ENCODE measurements at places on chromosomes 7 and 10. TPM values are rescaled to one million over a fixed set of nuclear protein-coding genes. Genes with fewer than 3 reads are reported as not detected.
A peak's percentile ranks its signal among the peaks of the same experiment; 100 is the strongest.

ZRANB1 gene
- 22.2 TPM for total RNA-seq

NKX2-3 gene
- total RNA-seq: not detected

PDZD8 gene
- 11.0 TPM for total RNA-seq

TMEM176A gene
- total RNA-seq: not detected

ADK gene
- 29.2 TPM for total RNA-seq

ITPRID1 gene
- total RNA-seq: 0.39 TPM

NANOS1 gene
- 4.7 TPM for total RNA-seq

ELFN1 gene
- total RNA-seq: 0.37 TPM

TEX36 gene
- total RNA-seq: not detected

ADCYAP1R1 gene
- 0.17 TPM for total RNA-seq

FFAR4 gene
- total RNA-seq: not detected

PNLIPRP3 gene
- not detected for total RNA-seq

CYP2W1 gene
- not detected for total RNA-seq

SHTN1 gene
- 6.3 TPM for total RNA-seq

WEE2 gene
- total RNA-seq: not detected

WDR86 gene
- total RNA-seq: not detected

DLX6 gene
- total RNA-seq: 5.3 TPM

DNA sequence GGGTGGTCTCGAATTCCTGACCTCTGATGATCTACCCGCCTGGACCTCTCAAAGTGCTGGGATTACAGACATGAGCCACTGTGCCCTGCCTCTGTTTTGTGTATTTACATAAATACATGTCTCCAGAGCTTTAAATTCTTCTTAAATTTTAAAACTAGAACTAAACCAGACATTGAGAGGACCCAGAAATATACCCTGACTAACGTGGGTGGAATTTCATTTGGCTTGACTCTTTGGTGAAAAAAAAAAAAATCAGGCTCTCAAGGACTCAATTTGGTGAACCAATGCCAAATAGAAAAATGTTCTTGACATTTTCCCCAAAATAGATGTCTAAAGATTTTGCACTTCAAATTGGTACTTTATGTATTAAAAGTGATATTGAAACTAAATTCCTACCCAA is 16.6 kb upstream of the FAS start:
- DNase-seq: no peak

DNA sequence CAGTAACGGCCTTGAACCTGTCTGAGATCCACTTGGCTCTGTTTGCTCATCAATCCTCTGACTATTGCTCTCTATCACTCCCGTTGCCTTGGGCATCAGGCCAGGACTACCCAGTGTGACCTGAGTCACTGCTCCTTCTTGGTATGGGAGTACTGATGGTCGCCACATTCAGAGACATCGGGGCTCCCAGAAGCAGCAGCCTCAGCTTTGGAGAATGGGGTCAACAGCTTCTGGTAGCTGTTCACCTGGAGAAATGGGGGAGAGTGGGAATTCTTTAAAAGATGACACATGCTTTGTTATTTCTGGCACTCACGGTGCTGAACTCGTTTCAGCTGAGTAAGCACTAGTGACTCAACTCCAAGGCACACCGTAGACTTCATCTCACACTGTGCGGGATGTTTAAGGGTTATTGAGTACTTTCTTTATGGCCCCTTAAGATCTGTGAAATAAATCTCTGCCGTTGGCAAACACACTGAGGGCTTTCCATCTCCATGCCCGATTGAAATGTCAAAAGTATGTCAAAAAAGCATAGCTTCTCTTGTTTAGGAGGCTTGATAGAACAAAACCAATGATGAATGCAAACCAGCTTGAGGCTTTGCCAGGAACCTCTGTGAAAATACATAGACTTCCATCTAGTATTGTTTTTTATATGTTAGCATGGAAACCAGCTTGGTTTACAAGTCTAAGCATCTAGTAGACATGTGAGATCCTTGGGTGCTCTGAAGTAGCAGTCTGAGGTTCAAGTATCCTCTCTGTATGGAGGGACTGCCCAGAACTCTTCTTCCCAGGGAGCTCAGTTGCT is 333.1 kb downstream of the CXCL12 start:
- peak; percentile 16 for DNase-seq

DNA sequence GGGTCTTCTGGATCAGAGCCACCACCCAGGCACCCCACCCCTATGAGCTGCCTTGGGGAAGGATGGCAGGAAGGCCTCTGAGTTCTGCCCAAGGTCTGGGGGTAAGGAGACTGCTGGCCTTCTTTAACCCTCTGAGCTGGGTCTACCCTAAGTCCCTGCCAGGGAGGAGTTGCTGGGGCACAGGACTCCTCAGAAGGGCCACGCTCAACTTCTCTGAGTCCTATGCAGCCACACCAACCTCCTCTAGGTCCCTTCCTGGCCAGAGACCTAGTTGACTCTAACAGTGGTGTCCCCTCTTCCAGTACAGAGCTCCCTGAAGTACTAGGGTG is 2.6 kb upstream of the NEURL1 start:
- DNase-seq: no peak

GRCh38 chr10:127354255-127354654 is 157.9 kb upstream of the INSYN2A start:
- no peak for DNase-seq

- no peak for DNase-seq
Observed at GRCh38 chr7:16954321-16954720, 72.5 kb upstream of the AGR3 start.

DNA sequence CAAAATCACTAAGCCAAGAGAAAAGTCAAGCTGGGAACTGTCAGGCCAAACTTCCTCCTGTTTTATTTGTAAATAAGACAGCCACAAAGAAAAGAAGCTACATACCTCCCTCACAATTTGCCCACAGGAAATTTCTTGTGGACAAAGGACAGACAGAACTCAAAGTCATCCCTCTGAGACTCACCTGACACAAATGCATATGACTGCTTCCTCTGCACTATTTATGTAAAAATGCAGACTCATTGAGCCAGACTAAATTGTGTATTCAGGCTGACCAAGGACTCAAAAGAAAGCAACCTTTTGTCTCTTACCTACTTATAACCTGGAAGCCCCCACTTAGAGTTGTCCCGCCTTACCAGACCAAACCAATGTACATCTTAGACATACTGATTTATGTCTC is 11.8 kb downstream of the TOMM7 start:
- no peak for DNase-seq

DNA sequence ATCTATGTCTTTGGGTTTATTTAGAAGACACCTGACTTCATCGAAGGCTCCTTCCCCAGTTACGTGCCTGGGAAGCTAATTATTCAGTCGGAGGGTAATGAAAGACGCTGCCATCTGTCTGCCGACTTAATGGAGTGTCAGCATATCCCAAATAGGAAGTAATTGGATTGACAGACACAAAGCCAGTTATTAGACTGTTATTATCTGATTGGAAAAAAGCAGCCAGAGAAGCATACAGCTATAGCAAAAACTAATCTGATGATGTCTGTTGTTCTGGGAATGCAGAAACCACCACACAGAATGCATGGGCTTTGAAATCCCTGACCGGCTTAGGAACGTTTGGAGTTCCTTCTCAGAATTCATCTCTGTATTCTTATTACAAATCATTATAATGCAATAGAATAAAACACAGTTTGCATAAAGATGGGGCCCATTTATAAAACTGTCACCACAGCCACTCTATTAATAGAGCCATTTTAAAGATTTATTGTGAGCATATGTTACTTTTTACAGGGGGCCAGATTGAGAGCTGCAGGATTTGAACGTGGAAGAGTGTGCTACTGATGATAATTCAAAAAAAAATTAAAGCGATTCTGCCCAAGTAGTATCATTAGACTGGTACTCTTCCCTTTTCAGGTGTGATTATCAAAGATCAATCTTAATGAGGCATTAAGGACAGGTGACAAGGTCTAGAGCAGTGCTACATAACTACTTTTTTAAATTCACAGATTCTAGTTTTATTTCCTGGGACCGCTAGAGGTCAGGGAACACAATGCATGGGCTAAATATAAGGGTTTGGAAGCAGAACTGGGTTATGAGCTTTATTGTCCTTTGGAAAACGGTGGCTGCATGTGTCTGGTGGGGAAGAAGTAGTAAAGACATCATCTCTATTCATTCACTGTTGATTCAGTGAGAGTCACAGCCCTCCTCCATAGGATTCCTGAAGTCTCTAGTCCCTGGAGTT is 330.1 kb upstream of the LRGUK start:
- no peak for DNase-seq

DNA sequence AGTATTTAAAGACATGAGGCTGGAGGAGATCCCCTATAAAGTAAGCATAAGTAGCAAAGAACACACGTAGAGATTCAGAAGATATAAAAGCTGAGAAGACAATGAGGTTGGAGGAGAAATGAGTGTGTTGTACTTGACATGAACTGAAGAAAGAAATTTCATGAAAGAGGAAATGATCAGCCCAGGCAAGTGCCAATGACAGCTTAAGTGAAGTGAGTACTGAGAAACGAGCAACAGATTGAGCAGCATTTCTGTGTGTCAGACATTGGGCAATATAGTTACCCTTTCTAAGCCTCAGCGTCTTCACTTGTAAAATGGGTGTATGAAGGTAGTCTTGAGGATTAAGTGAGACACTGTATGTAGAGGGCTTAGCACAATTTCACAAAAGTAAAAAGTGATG is 4.8 kb upstream of the LIPA start:
- DNase-seq: no peak

- peak; percentile 68 for DNase-seq
Observed at GRCh38 chr7:26078437-26079336, 73.3 kb upstream of the NFE2L3 start.

- no peak for DNase-seq
Observed at GRCh38 chr10:28343252-28343651, 40.4 kb upstream of the MPP7 start.

DNA sequence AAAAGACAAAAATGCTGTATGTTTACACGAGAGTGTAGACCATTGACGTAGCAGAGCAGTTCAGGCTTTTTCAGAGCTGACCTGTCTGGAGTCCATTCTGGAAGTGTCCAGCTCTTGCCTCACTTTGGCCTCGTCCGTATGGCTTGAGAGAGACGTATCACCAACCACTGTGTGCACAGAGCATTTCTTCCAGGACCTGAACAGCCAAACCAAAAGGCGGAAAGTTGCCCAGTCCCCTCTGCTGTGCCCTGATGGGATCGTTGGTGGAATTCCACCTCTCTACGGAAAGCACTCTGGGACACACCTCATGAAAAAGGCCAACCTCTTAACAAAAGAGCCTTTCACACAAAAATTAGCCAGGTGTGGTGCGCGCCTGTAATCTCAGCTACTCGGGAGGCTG is 184.7 kb upstream of the SH2B2 start:
- DNase-seq: no peak

- DNase-seq: no peak
Observed at GRCh38 chr7:15620491-15621185, 58.8 kb upstream of the AGMO start.

GRCh38 chr10:127971963-127972615 is 65.2 kb downstream of the PTPRE start:
- DNase-seq: no peak

GRCh38 chr7:139094596-139094995 is 14.9 kb downstream of the ZC3HAV1 start:
- no peak for DNase-seq

DNA sequence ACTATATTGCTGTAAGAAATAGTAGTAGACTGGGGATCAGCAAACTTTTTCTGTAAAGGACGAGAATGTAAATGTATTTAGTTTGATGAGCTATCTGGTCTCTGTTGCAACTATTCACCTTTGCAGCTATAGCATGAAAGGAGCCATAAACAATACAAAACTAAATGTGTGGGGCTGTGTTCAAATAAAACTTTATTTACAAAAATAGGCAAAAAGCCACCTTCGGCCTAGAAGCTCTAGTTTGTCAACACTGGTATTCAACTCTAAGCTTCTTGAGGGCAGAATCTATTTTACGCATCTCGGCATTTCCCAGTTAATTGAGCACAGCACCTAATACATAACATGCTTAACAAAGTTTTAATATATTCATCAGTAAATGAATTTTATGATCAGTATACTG is 181.4 kb downstream of the SEMA3E start:
- DNase-seq: no peak

- DNase-seq: no peak
Observed at GRCh38 chr10:115093776-115094408, 727 bp downstream of the ATRNL1 start.

DNA sequence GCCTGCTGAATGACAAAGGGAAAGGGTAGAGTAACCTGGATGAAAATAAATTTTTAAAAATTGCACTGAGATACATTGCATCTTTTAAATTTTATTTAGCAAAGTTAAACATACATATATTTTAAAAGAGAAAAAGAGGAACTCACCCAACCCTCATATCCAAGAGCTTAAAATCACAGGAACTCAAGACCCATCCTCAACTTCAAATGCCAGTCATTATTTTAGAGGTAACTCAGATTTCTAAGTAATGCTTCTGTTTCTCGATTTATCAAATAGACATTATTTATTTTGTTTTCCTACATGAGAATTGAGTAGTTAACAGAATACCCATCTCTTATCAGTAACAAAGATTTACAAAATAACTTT is 32.4 kb upstream of the KMT2E start:
- no peak for DNase-seq

GRCh38 chr10:10259013-10259412 is 758.7 kb upstream of the CELF2 start:
- DNase-seq: no peak

- peak; percentile 94 for DNase-seq
Observed at GRCh38 chr10:14074062-14074884, 256.5 kb downstream of the FRMD4A start.

GRCh38 chr10:49131507-49132361 is 2.1 kb downstream of the FAM170B start:
- DNase-seq: no peak

GRCh38 chr7:94411188-94411466 is 16.4 kb downstream of the COL1A2 start:
- DNase-seq: no peak

DNA sequence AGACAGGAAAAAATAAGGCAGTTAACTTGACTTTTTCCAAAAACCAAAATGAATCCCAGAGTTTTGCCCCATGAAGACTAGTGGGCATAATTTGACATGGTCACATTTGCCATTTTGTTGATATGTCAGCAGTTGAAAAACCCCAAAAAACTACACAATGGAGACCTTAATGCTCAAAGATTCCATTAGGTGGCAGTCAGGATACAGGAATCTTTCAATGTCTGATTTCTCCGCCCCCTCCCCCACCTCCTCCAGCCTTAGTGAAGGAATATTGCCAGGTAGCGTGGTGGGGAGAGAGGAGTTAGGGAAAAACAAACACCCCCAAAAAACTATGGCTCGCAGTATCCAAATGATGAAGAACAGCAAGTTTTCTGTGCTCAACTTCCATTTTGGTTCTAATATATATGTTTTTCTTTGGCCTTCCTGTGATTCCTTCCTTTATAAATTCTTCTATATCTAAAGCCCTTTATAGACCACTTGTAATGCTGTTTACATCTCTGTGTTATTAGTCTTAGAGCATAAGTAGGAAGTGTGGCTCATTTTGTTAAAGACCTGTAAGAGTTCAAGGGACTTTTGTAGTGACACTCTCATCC is 6.7 kb upstream of the SMNDC1 start:
- DNase-seq: peak; percentile 60

DNA sequence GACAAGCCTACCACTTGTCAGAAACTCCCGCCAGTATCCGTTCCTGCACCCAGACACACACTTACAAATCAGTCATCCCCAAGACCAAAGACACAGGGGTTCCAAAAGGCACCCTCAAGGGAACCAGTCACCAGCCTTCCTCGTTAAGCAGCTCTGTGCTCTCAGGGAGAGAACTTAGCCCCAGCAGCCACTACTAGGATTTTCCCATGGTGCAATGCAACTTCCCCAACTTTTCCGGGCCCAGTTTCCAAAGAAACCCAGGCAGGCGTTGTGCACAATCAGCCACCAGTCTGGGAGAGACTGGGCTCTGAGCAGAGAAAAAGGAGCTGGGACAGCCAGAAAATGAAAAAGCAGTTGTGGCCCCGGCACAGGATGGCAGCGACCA is 1.2 kb downstream of the DLG5 start:
- DNase-seq: no peak

GRCh38 chr10:102106998-102107397 is 13.2 kb downstream of the LDB1 start:
- peak; percentile 3 for DNase-seq
